ENCODE measurements at places on chromosomes 6 and 20.

- no peak for DNase-seq
Measured at GRCh38 chr6:25118038-25118437, 161.1 kb upstream of the CARMIL1 start.

- DNase-seq = no peak
Measured at GRCh38 chr6:170172392-170172791, 118.5 kb downstream of the DLL1 start.

DNA sequence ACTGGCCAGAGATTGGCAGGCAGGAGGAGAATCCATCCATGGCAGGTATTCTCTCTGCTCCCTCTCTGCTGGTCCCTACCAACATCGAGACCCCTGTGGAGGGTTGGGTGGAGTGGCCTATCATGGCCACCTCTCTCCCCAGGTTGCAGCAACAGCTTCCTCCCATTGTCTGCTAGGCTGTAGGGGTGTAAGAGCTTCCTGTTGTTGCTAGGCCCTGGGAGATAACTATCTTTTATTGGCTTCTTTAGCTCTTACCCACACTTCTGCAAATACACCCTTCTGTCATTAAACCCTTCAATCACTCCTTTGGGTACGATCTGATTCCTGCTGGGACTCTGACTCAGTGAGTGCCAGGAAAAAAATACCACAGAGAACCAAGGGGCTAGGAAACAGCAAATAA lies 66.6 kb upstream of the FAM184A start:
- DNase-seq = no peak

- DNase-seq = no peak
Measured at GRCh38 chr20:56976336-56976735, 290.1 kb downstream of the BMP7 start.

DNA sequence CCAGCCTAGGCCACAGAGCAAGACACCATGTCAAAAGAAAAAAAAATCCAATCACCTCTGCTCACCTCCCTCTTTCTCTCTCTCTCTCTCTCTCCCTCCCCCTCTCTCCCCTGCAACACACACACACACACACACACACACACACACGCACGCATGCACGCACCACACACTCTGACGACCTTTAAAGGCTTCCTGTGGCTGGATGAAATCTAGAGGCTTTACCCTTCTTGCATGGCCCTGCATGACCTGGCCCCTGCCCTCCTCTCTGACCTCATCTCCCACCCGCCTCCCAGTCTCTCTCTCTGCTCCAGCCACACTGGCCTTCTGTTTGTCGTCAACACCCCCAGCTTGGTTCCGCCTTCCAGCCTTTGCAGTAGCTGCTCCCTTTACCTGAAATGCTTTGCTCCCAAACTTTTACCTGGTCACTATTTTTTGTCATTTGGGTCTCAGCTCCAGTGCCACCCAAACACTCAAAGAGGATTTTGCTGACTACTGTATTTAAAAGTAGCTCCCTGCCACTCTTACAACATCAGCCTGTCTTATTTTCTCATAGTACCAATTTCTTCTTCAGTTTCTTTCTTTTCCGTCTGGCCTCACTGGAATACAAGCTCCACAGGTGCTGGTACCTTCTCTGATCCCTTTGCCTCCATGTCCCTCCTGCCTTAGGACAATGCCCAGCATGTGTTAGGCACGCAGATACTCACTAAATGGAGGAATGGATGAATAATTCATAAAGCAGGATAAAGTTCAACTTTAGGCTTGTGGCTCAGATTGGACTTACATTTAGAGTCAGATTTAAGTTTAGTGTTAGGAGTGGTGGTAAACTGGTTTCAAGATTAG lies 4.3 kb upstream of the LTA start:
- no peak for DNase-seq

DNA sequence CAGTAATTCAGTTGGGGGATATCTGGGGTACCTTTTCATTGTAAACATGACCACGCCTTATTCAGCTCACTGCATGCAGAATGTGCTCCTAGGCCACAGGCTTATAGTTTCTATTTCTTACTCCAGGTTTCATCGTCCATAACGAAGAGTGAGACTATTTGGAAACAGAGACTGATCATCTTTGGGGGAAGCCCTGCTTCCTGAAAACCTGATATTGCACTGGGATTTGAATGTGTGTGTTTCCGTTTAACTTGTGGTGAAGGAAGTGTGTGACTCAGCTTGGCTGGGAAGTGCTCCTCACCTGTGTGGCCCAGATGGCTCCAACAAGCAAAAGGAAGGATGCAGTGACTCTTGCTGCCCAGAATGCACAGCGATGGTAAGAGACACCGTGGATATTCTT lies 19.6 kb upstream of the LTV1 start:
- DNase-seq = no peak

DNA sequence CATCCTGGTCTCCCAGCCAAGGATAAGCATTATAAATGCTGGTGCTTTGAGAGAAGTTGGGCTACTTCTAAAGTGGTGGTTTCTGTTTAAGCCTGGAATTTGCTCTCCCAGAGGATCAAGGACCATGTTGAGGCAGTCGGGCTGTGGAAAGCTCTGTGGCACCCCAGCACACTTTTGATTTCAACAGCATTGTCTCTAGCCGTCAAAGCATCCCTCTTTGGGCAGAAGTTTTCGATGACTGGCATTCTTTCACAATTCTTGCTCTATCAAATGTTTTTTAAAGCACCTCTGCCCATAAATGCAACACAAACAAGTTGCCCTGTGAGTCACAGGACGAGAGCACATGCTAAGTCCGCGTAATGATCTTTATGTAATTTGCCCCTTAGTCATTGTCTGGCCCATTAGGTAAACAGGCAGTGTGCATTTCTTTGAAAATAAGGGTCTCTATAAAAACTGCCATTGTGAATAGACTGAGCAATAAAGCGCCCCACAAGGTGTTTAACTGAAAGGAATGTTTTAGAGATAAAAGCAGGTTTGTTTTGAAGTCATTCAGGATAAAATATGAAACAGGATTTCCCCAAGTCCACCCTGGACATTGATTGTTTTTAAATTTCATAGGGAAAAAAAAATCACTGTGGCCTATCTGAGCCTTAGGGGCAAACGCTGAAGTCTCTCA lies 44.7 kb upstream of the FOXQ1 start:
- DNase-seq = no peak
